ENCODE measurements at places on chromosomes 1 and 21.

- DNase-seq: no peak
Observed at GRCh38 chr1:191870490-191870889, 287.8 kb upstream of the RGS18 start.

DNA sequence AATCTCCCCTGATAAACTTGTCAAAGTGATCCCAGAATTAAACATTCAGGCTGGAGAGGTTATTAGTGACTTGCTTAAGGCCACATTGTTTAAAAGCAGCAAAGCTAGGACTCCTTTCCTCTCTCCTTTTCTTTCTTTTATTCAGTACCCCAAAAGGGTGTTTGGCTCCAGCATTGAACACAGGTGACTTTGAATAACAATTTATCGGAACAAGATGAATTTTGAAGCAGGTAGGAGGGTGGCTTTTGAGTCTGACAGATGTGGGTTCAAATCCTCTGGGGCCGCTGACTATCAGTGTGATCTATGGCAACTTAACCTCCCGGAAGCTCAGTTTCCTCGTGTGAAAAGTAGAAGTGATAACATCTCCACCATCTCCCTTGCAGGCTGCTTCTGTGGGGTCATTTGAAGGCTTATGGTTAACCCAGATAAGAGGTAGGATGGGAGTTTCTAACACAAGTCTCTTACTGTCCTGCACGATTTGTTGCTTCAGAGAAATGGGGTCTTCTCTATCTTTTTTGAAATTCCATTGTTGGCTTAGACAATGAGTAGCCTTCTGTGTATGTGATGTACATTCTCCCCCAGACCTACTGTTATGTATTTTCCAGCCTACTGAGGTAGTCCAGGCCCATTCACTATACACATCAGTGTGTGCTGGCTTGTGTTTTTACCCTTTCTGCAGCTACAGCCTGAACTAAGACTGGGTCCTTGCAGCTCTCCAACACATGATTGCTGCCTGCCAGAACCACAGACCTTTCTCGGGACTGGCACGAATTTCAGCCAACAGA, 29.0 kb downstream of the JUN start:
- DNase-seq: no peak

- no peak for DNase-seq
Observed at GRCh38 chr21:42175110-42175710, 43.7 kb upstream of the ABCG1 start.

DNA sequence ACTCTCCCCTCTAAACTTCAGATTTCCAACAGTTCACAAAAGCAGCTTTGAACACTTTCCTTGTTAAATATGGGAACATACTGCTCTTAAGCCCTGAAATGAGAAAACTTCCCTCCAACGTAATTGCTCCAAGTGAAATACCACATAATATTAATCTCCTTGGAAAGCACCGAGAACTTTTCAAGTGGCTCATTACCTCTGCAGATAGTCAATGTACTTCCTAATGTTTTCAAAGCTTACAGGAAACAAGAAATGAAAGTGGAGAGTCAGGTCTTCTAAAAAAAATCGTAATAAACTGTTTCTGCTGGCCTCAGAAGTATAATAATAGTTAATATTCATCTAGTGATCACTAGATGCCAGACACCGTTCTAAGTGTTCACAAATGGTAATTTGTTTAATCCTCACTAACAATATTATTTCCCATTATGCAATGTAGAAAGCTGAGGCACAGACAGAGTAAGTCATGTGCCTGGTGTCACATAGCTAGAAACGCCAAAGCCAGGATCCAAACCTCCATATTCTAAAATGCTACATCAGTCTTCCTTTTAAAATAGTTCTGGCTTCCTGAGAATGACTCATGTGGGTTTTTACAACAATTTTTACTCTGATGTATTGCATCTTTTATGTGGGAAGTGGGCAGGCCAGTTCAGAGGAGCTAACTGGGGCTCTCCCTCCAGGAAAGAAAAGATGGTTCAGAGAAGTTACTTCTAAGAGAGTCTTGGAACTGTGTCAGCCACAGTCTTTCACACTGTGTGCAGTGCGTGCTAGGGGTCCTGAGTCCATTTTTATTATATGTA, 177.2 kb downstream of the PLPPR4 start:
- DNase-seq: no peak

DNA sequence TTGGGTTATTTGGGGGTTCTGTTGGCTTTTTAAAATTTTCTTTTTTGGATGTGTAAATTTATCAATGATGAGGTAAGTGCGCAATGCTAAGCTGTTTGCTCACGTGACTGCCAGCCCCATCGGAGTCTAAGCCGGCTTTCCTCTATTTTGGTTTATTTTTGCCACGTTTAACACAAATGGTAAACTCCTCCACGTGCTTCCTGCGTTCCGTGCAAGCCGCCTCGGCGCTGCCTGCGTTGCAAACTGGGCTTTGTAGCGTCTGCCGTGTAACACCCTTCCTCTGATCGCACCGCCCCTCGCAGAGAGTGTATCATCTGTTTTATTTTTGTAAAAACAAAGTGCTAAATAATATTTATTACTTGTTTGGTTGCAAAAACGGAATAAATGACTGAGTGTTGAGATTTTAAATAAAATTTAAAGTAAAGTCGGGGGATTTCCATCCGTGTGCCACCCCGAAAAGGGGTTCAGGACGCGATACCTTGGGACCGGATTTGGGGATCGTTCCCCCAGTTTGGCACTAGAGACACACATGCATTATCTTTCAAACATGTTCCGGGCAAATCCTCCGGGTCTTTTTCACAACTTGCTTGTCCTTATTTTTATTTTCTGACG, 3.1 kb downstream of the OLIG2 start:
- no peak for DNase-seq
